ENCODE measurements at places on chromosomes 4 and X.

DNA sequence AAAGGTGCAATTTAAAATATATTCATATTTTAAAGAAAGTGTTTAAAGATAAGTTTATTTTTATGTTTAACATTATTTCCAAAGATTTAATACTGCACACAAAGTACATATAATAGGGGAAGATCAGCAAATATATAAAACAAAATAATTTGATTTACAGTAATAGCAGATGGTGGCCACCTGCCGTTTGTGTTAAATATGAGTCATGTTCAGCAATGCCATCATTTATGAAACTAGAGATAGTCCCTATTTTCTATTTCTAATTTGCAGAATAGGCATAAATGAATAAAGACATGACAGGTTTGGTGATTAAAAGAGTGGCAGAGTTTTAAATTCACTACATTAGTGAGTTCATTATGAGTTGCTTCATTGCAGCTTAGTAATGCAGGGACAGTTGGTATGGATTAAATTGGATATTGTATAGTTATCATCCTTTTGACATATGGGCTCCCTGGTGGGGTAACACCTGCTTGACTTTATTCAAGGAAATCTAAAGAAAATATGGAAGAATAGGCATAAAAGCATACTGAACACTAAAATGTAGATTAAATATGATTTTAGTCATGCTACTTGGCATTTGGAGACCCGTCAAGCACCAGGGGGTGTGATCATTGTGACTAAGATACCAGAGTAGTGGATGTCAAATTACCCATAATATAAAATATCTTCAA, 78.8 kb upstream of the BANK1 start:
- DNase-seq: peak; percentile 9

DNA sequence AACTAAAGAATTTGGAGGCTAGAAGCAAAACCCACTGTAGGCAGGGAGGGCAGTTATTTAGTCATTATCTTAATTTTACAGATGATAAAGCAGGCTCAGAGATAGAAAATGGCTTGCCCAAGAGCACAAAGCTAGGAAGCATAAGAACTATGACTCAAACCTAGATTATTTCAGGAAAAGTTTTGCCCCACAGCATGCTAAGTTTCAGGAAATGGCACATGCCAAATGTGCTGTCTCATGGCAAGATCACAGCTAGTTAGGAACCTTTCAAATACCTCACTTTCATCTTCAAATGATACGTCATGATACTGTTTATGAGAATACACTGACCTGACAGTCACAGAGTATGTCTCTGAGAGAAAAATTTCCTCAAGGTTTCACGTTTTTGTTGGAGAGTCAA, 78.5 kb upstream of the SPANXC start:
- peak; percentile 21 for DNase-seq

DNA sequence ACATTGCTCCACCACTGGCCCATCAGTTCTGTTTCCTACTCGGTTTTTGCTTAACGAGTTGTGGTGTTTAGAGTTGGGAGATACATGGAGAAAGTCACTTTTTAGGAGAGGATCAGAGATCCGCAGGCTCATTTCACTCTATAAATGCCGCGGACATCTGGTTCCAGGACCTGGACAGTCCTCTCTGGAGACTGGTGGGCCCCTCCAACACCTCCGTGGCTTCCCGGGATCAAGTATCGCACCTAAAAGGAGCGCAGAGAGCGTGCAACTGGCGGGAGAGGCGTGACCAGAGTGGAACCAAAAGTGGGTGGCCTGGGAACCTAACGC, 9.9 kb upstream of the CLTRN start:
- DNase-seq: no peak

DNA sequence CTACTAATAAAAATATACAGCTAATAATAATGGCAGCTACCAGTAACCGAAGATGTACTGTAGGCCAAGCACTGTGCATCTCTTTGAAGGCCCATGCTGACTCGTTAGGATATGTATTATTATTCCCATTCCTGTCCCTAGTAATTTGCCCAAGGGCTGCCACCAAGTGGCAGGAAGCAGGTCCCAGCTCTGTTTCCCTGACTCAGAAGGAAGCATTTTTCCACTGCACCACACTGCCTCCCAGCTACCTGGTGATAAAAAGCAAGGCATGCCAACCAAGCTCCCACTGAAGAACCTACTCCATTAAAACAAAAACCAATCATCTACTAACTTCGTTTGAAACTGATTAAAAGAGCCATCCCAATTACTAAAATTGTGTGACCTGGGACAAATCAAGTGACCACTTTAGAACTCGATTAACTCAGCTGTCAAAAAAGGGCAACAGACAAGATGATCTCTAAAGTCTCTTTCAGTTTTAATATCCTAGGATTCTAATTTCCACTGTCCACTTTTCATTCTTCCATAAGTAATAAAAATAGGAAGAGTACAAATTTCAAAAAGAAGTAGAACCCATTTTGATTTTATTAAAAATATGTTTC, 24.3 kb upstream of the PGM2 start:
- DNase-seq: no peak

- no peak for DNase-seq
These were observed 26.3 kb upstream of the KDM5C start for GRCh38 chrX:53251307-53251706.

- DNase-seq: peak; percentile 46
These were observed 20.7 kb upstream of the UCHL1 start for GRCh38 chr4:41236032-41236431.

DNA sequence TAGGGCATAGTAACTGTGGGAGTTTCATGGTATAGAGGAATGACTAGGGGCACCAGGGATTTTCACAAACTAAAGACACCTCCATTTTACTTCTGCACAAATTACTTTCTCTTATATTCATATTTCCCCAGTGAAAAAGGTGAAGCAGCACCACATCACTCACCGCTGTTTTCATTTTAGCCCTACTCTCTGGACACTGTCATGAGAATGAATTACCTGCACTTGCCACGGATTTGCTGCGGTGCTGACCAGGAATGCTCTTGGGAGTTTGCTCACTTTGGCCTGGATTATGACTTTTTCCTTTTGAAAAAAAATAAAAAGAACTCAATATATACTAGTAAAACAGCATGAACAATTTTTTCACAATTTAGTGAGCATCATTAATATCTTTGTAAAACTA, 351.3 kb downstream of the NKX6-1 start:
- no peak for DNase-seq

DNA sequence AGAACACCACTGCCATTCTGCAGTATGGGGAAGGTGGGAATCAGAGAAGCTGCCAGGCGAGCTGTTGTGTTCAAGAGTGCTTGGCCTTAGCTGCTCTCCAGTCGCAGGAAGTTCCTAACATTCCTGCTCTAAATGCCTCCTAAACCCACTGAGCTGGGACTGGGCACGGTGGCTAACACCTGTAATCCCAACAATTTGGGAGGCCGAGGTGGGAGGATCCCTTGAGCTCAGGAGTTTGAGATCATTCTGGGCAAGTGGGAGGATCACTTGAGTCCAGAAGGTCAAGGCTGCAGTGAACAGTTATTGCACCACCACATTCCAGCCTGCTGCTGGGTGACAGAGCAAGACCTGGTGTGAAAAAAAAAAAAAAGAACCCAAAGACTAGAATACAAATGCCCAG, 690.3 kb upstream of the FAM241A start:
- peak; percentile 34 for DNase-seq

- DNase-seq: no peak
These were observed 84.3 kb upstream of the SLC4A4 start for GRCh38 chr4:71254451-71255012.

GRCh38 chr4:103400405-103400804, 202.3 kb upstream of the CENPE start:
- DNase-seq: peak; percentile 49

GRCh38 chrX:118756101-118756500, 28.7 kb downstream of the IL13RA1 start:
- peak; percentile 32 for DNase-seq

GRCh38 chrX:40243755-40244515, 146.2 kb upstream of the BCOR start:
- no peak for DNase-seq

GRCh38 chrX:72604705-72605104, 32.1 kb upstream of the HDAC8 start:
- DNase-seq: no peak

DNA sequence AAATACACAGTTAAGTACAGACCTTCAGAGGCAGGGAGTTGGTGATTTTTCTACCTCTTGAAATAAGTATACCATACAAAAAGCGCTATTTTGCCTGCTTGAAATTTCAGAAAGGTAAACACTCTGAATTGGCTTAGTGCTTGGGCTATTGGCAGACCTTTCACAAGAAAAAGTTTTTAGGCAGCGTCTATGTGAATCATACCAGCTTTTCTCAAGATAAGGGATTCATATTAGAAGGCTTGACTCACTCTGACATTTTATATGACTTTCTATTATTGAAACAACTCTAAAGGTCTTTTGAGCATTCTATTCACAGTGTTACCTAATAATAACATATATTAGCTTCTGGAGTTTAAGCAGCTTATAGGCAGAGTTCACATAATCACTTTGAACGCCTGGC, 286.4 kb upstream of the FAT1 start:
- peak; percentile 14 for DNase-seq

DNA sequence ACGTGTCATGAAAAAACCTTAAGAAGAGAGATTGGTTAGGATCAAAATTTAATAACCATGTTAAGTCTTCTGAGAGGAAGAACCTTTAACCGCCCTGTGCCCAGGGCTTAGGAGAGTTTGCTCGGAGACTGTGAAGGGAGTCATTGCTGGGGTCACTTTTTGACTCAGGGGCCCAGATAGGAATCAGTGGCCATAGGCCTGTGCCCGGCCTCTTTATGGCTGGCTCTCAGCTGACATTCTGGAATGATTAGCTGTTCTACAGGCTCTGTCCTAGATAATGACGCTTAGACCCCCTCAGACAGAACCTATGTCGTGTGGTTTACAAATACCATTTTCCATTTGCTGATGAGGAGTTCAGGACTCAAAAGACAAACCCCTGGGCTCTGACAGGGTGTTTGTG, 174.1 kb downstream of the DCLK2 start:
- DNase-seq: no peak

DNA sequence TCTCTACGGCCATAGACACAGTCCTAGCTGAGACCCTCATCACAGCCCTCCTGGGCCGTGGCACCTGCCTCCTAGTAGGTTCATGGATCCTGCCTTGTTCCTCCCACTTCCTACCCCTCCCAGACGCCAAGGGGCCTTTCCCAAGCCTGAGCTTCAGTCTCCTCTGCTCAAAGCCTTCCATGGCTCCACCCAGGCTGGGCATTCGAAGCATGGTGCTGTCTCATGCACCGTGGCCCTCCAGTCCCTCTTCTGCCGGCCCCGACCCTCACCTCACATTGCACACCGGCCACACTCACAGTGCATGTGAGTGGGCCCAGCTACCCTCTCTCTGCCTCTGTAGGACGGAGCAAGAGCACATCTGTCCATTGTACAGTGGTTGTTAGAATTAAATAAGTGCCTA, 21.7 kb upstream of the KIAA0232 start:
- DNase-seq: no peak

DNA sequence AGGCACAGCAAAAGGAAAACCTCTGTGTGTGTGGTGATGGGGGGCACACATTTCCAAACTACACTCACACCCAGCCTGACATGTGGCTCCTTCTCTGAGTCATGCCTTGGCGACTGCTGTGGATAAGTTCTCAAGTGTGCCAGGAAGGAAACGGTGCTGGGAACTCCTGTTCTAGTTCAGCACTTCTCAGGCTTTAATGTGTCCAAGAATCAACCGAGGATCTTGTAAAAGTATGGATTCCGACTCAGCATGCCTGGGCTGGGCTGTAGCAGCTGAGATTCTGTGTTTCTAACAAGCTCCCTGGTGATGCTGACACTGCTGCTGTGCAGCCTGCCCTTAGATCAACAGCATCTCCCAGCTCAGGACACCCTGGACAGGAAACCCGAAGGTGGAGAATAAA, 20.2 kb downstream of the CLNK start:
- DNase-seq: peak; percentile 93

DNA sequence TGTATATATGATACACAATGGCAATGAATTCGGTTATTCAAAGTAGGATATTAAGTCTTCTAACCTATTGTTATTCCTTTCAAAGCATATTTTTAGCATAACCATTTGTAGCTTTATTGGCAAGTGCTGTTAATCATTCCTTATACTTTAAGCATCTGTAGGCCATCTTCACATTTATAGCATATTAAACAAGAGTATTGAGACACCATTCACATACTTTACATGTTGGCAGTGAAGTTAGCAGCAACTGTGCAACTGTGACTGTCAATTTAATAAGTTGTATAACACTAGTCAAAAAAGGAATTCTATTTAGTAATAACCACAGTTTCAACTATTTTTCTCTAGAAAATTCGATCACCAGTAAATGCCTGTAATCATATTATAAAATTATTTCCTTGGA, 107.3 kb upstream of the MYOZ2 start:
- no peak for DNase-seq

DNA sequence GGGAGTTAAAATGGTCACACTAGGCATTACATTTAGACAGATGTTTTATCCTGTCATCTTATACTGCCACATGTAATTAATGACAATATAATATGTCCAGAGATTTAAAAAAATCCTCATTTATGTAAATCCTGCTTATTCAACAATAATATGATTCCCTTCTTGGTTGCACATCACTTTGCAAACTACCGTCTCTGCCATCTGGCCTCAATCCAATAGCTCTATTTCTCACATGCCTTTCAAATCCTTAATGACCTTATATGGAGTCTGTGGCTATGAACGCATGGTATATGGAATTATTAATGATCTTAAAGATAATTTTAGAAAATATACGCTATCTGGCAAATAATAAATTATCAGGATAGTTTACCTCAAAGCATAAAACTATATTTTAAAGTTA, 144.5 kb downstream of the NPNT start:
- peak; percentile 72 for DNase-seq

DNA sequence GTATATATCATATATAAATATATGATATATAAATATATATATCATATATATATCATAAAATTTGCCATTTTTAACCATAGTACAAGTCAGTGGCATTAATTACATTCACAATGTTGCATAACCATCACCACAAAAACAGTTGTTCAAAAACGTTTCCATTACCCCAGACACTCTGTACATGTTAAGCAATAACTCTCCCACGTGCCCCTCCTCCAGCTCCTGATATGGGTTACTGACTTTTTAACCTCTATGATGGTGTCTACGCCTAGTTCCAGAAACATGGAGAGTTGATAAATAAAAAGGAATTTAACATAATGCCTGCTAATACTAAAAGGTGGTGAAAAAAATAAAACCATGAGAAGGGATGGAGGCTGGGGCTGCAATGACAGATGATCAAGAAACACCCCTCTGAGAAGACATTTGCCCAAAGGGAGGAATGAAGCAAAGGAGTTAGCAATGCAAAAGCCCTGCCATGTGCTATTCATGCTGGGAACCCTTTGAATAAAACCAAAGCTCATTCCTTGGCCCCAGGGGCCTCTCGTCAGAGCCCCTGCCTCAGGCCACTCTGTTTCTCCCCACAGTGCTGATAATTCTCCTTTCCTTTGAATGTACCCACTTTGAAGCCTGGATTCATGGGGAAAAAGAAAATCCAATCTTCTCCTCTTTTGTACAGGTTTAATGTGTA, 144.3 kb downstream of the NWD2 start:
- DNase-seq: no peak
